ENCODE measurements at places on chromosomes 3 and 15.

DNA sequence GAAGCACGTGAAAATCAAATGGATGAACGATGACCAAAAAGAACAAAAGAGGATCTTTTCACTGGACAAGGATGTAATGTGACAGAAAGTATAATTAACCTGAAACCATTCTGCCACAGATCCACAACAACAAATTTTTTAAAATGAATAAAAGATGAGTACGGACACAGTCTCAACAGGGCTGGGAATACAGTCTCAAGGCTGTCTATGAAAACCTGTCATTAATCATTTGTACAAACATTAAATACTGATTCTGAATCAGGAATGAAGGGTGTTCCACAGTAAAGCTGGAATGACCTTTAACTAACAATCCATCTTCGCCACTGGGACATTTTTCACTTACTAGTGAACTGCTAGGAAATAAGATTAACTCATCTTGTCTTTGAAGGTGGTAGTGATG is 506.9 kb upstream of the ADAMTS9 start:
- no peak for DNase-seq

DNA sequence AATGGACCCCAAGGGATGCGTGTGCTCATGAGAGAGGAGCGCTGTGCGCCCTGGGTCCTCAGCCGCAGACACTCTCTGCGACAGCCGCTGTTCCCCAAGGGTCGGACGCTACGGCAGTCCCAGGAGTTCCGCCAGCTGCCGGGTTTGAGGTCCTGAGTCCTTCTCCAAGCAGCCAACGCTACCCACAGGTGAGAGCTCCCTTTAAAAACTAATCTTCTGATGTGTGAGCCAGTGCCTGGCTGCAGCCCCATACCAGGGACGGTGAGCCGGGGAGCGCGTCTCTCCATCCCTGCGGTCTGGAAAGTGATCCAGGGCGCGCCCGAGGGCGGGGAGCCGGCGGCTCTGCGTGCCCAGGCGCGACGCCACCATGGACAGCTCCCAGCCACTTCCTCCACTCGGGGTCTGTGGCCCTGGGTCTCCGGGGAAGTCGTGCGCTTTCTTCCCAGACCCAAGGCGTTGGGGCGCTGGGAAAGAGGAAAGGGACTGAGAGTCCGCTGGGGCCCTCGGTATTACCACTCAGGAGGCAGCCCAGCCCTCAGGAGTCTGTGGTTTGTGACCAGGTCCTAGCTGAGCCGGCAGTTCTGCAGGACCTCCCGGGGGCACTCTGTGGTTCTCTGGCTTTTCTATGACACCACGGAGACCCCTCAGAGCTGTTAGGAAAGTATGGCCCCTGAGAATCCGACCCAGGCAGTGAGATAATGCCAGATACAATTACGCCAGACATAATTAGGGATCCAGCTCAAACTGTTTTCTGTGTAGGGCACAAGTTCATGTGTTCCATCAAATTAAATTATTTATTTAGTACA is 1.4 kb downstream of the CEMIP start:
- DNase-seq: peak; percentile 40

GRCh38 chr15:83695901-83696425 is 42.0 kb downstream of the ADAMTSL3 start:
- DNase-seq: no peak

- peak; percentile 64 for DNase-seq
Measured at GRCh38 chr3:139111392-139112229, 66.9 kb upstream of the PRR23C start.

GRCh38 chr3:90034038-90034437 is 926.6 kb downstream of the EPHA3 start:
- no peak for DNase-seq

GRCh38 chr15:39596358-39597051 is 15.6 kb downstream of the THBS1 start:
- no peak for DNase-seq

DNA sequence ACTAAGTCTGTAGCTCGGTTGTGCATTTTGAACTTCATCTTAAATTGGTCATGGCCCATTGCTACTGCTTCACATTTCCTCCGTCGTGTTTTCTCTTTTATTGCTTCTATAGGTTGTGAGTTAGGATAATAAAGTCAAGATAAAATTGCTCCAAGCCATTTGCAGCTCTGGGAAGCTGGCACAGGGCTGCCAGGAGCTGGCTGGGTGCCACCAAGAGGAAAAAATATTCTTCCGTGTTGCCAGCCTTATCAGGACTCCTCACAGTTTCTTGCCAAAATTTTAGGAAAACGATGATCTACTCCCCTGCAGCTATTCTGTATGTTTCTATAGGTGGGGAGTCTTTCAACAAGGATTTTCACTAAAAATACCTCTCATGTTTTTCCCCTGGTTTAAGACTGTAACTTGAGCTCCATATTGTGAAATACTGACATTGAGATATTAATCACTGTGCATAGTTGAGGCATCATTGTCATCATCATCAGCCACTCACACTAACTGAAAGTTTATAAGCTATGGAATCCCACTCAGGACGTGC is 55.4 kb upstream of the PIAS1 start:
- no peak for DNase-seq

DNA sequence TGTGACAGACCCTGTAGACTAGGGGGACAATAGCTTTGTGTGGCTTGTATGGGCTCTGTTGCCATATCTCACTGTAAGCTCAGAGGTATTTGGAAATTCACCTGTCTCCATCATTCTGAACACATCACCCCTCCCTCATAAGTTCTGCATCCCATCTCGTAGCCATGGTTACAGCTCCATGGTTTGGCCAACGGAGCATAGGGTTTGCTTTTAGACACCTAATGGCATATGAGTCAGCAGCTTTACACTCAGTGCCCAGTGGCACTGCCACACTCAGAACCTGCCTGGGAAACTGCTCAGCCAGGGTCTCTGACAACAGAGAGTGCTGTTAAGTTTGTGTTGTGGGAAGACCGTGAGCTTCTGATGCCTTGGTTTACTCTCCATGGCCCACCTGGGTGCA is 67.3 kb downstream of the CCK start:
- DNase-seq: no peak

DNA sequence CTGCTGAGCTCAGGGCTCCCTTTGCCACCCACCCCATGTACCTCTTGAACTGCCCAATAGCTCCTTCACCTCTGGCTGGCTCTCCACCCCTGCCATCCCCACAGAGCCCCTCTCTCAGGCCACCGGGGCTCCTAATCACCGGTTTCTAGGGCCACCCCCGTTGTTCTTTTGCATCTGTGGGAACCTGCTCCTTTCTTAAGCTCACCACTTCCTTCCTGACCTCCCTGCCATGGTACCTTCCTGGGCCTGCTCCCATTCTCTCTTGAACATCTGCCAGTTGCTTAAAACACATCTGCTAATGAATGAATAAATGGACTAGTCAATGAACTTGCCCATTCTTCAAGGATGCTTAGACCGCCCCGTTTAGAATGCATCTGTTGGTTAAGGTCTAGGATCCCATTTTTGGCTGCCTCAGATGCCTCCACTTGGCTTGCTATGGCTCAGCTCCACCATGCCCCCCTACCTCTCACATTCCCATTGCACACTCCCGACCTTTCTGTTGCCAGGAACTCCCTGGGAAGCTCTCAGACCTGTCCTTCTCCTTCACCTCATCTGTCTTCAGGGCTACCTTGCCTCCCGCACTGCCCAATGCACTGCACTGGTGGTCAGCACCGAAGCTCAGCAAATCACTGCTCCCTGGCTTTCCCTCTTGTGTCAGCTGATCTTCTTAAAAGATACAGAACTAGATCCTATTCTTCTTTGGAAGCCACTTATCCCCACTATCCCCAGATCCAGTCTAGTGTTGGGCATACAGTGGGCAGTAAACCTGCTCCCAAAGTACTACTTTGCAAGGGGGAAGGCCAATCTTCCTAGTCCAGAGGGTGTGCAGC is 9.1 kb downstream of the AMOTL2 start:
- DNase-seq: no peak

DNA sequence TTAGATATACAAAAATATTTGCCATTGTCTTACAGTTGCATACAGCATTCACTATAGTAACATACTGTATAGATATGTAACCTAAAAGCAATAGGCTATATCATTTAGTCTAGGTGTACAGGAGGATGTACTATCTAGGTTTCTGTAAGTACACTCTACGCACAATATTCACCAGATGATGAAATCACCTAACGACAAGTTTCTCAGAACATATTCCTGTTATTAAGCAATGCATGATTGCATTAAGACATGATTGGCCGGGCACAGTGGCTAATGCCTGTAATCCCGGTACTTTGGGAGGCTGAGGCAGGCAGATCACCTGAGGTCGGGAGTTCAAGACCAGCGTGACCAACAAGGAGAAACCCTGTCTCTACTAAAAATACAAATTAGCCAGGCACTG is 14.5 kb upstream of the PRKCI start:
- DNase-seq: no peak

DNA sequence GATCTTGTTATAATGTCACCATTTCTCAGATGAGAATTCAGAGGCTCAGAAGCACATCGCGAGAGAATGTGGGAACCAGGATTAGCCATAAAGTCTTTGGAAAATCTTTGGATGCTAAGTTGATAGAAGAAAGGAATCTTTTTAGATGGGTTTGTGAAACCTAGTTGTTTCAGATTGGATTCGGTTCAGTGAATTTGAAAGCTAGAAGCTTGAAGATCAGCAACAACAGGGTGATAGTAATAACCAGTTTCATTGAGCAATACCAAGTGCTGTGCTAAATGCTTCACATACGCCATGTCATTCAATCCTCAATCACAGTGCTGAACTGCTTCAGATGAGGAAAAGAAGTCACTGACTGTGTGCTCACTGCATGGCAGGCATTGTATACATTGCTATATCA is 47.4 kb upstream of the MITF start:
- DNase-seq: no peak

GRCh38 chr3:73427048-73427706 is 197.6 kb downstream of the PDZRN3 start:
- no peak for DNase-seq

DNA sequence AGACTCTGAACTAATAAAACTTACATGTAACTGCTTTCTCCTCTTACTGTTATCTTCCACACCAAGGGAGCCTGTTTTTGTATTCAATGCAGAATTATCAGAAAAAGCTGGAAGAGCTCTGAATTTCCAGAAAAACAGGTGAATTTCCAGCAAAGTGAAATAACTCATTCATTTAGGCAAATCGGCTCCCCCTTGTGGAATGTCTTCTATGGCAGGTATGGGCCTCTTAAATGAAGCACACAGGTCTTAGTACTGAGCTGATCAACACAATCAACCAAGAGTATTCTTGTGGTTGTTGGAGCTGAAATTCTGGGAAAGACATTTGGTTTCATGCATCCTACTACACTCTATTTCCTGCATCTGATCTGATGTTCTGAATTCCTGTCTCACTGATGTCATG is 31.0 kb upstream of the PTPRG start:
- peak; percentile 19 for DNase-seq

- no peak for DNase-seq
Measured at GRCh38 chr3:48394391-48394790, 22.4 kb downstream of the FBXW12 start.

- no peak for DNase-seq
Measured at GRCh38 chr3:188649521-188649920, 495.6 kb downstream of the LPP start.

DNA sequence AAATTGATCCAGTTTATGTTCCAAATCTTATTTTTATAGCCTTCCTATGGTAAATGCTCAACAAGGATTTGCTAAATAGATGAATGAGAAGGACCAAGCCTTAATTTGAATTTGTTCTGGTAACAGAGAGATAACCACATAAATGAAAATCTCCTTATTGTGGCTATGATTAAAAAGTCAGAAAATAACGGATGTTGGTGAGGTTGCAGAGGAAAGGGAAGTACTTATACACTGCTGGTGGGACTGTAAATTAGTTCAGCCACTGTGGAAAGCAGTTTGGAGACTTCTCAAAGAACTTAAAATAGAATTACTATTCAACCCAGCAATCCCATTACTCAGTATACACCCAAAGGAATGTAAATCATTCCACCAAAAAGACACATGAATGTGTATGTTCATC is 26.2 kb downstream of the AAGAB start:
- DNase-seq: no peak

GRCh38 chr15:92391640-92392039 is 2.0 kb upstream of the ST8SIA2 start:
- peak; percentile 32 for DNase-seq

DNA sequence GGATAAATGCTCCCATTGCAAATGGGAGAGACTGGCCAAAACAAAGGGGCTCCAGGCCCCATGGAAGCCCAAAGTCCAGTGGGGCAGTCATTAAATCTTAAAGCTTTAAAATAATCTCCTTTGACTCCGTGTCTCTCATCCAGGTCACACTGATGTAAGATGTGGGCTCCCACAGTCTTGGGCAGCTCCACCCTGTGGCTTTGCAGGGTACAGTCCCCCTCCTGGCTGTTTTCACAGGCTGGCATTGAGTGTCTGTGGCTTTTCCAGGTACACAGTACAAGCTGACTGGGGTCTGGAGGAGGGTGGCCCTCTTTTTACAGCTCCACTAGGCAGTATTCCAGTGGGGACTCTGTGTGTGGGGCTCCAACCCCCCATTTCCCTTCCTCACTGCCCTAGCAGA is 45.9 kb downstream of the NIPA2 start:
- DNase-seq: no peak

DNA sequence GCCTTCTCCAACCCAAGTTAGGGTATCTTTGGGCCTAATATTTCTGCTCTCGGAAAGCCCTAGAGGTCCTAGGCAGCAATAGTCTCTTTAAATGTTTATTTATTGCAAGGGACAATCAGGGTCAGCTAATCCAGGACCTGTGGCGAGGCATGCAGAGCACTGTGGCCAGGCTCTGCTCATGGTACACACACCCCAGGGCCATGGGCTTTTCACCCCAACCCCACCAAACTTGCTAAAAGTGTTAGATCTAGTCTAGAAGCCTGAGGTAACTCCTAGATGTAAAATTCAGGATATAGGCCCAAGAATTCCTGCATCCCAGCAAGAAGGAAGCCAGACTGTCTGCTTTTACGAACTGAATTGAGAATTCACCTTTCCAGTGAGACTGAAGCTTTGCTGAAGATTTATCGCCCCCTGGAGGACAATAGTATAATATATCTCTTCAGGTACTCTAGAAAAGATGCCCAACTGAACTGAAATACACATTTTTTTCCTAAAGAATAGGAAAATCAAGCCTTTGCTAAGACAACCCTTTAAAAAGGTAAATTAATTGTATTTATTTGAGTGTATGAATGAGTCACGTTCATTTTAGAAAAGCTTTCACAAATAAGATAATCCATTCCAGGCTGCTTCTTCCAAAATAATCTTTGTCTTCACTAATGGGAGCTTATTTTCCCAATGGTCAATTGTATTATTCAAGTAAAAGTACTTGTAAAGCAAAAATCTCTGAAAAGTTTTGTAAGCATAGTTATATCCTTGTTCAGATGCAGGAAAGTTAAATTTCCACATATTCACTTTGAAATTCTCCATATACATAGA is 89.8 kb downstream of the LRRC3B start:
- peak; percentile 13 for DNase-seq

GRCh38 chr15:50260969-50261496 is 4.5 kb downstream of the HDC start:
- DNase-seq: no peak

- no peak for DNase-seq
Measured at GRCh38 chr15:101042320-101042719, 123.2 kb downstream of the LRRK1 start.

DNA sequence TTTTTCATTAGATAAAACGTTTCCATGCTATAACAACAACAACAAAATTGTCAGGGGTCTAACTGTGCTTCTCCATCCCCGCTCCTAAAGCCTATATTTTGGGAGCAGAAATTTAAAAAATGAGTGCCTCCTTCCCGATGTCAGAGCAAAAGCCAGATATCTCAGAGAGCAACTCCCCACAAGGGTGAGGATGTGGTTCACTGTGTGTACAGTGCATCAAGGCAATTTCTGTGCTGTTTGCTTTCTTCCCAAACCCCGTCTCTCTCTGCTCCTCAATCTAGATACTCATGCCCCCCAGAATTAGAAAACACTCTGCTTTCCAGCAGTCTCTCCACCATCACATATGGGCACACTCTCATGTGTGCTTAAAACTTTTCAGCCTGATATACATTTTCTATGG is 76.7 kb upstream of the MBNL1 start:
- DNase-seq: peak; percentile 60

Measured in activated CD4-positive, alpha-beta T cell treated with anti-CD3 and anti-CD28 coated beads, Interleukin-2, amount 10 ng/mL, durations not matched to agents 7 days and 5 days (primary cell).